ENCODE measurements at places on chromosomes 12 and 14.

DNA sequence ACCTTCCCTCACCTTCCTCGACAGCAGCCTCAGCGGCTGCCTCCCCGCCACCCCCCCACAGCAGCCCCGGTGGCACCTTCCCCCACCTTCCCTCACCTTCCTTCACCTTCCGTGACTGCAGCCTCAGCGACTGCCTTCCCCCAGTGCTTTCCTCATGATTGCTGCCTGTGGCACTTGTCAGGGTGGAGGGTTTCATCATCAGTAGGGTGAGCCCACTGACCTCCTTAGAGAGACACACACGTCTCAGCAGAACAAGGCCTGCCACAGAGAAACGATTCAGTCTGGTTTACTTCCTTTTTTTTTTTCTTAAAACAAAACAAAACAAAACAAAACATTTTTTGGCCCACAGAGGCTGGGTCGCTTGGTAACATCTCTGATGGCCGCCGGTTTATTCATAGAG lies 75.0 kb downstream of the EP400 start:
- no peak for DNase-seq

GRCh38 chr12:131597333-131597732 lies 113.6 kb upstream of the SFSWAP start:
- DNase-seq: no peak

GRCh38 chr14:73365727-73366126 lies 92.6 kb downstream of the NUMB start:
- no peak for DNase-seq

DNA sequence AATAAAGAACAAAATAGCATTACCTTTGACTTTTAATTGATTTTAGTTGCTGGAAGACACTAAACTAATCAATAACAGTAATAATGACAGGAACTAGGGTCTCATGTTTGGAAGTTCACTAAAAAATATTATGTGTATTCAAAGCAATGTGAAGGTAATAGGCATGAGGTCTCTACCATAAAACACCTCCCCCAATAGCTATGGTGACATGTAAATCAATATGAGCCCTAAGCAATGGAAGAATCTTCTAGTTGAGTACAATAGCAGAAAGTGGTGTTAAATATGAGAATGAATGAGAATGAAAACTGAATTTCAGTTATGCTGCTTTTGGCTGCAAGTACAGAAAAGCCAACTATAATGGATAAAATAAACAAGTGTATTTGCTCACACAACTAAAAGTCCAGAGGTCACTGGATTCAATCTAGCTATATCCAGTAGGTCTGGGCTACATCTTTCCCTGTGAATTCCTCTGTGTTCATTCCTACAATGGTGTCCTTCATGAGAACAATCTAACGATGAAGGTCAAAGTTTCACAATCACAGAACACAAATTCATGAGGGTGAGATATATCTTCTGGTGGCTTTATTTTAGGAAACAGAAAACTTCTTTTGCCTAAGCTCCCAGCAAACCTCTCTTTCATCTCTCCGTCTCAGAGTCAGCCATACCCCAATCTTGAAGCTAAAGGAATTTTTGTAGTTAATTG lies 728.0 kb downstream of the FSCB start:
- no peak for DNase-seq

GRCh38 chr12:2198005-2198501 lies 145.3 kb downstream of the CACNA1C start:
- DNase-seq: peak; percentile 42

DNA sequence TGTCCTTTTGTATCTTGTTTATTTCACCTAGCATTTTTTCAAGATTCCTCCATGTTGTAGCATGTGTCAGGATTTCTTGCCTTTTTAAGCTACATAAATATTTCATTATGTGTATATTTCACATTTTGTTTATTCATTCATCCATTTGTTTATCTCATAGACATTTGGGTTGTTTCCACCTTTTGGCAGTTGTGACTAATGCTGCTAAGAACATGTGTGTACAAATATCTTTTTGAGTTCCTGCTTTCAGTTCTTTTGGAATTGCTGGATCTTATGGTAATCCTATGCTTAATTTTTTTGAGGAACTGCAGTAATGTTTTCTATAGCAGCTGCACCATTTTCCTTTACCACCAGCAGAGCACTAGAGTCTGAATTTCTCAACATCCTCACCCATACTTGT lies 62.4 kb downstream of the SCN8A start:
- no peak for DNase-seq

Data from AG09309 (cell line).